ENCODE measurements at places on chromosomes 5 and 9.

- no peak for DNase-seq
Measured at GRCh38 chr5:132176987-132177386, 50.7 kb downstream of the P4HA2 start.

- no peak for DNase-seq
Measured at GRCh38 chr5:126871441-126871840, 94.5 kb downstream of the LMNB1 start.

GRCh38 chr9:127396808-127397645 lies at the start of gene SLC2A8:
Gene SLC2A8, plus strand, starts transcription at chr9:127397169. Its CDS starts 62 bp downstream, at chr9:127397231.
- DNase-seq: peak; percentile 98

DNA sequence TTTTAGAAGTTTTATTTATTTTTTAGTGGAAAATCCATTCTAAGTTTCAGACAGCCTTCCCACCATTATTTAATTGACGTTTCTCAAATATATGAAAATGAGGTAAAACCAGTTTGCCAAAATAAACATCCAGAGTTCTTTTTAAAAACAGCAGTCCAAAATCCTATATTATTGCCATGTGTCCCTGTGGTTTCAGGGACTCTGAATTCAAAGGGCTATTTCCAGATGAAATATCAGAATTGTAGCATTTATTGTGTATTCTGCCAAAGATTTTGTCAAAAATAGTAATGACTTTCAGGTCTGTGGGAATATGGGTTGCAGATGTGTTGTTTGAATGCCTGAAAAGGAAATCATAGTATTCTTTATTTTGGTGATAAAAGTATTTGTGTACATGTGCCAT lies 41.6 kb downstream of the XRCC4 start:
- no peak for DNase-seq

GRCh38 chr9:95096807-95097206 lies 220.7 kb downstream of the FANCC start:
- no peak for DNase-seq

DNA sequence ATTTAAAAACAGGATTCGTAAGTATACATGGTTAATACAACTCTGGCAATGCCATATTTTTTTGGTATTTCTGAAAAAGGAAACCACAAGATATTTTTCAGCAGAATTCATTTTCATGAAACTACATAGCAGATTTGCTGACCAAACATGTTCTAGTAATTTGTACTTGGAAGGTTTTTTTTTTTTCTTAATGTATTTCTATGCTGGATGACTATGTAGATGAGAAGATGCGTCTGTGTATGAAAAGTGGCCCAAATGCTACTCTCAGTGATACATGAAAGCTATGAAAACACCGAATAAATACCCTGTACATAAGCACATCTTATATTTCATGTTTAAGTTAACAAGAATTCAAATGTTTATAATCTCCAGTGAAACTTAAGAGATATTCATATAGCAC lies 400.9 kb upstream of the CYLC2 start:
- DNase-seq: no peak

GRCh38 chr9:98132158-98132557 lies 13.1 kb upstream of the TRIM14 start:
- no peak for DNase-seq

- DNase-seq: no peak
Measured at GRCh38 chr5:139058121-139058520, 140.0 kb downstream of the SIL1 start.

- DNase-seq: no peak
Measured at GRCh38 chr5:156647034-156647451, 203.1 kb upstream of the PPP1R2B start.

DNA sequence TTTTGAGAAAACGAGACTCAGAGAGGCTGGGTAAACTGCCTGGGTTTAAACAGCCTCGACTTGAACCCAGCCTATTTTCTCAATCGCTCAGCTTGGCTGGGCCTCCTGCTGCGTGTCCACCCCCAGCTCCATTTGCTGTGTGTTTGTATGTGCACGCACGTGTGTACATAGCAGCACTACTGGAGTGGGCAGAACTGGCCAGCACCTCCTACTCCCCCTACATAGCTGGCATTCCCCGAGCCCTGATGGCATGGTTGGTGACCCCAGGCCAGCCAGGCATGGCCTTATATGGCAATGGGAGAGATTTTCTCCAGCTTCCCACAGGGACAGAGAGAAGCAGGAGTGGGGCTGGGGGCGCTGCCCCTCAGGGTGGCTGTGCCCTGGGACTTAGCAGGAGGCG lies 4.1 kb downstream of the AIF1L start:
- DNase-seq: no peak

DNA sequence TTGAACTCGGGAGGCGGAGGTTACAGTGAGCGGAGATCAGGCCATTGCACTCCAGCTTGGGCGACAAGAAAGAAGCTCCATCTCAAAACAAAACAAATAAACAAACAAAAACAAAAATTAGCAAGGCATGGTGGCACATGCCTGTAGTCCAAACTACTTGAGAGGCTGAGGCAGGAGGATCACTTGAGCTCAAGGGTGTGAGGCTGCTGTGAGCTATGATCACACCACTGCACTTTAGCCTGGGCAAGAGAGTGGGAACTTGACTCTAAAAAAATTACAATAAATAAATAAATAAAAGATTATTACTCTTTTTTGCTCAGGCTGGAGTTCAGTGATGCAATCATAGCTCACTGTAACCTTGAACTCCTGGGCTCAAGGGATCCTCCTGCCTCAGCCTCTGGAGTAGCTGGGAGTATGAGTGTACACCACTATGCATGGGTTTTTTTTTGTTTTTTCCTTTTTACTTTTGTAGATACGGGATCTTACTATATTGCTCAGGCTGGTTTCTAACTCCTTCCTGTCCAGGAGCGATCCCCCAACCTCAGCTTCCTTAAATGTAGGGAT lies 9.0 kb upstream of the DCP2 start:
- no peak for DNase-seq

DNA sequence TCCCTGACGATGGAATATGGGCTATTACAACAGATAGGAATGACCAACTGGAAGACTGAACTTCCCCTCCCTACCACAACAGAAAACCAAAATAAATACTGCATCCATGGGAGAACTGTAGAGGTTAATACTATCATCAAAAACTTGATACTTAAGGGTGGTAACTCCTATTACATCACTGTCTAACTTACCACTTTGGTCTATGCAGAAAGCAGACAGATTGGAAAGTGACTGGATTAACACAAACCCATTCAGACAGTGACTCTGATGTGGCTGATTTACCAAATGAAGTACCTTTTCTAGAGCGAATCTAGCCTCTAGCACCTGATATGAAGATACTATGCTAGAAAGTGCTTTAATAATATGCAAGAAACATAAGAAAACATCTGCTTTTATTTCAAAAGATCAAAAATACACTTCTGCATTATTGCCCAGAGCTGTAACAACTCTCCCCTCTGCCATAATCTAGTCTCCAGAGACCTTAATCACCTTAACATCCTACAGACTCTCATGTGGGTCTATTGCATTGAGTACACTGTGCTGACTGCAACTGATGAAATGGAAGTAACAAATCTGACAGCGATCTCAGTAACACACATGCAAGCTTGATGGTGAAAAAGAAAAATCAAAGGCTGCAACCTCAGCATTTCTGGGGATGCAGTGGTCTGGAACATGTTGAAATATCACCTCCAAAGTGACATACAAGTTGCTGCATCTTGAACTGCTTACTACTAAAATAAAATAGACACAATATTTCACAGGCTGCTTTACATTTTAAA lies 62.7 kb downstream of the EPB41L4A start:
- DNase-seq: no peak

DNA sequence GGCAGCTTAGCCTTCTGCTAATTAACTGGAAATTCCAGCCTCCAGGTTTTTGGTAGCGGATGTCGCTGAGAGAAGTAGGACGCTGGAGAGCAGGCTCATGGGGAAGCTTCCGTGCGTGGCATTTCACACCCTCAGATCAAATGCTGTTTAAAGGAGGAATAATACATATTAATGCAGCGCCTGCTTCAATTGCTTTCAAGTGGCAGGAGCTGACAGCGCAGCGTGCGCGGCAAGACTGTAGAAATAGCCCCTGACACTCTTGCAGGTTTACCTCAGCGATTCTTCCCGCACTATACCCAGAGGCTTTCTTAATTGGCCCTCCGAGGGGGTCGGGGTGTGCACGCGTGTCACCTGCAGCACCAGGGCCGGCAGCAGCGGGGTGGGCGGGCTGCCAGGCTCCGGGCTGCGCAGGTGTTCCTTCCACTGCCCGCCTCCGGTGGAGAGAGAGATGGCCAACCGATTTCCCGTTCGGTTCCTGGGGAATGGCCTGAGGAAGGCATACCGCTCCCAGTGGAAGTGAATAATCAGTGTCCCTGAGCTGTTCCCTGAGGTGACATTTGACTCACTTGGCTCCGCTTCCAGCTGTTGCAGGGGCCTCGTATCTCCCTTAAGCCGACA lies 427.9 kb downstream of the KCTD16 start:
- DNase-seq: no peak
